ENCODE measurements at places on chromosomes 7 and 10. TPM values are rescaled to one million over a fixed set of nuclear protein-coding genes. Genes with fewer than 3 reads are reported as not detected.

Gene FAM25G
- total RNA-seq, result not detected

DNA sequence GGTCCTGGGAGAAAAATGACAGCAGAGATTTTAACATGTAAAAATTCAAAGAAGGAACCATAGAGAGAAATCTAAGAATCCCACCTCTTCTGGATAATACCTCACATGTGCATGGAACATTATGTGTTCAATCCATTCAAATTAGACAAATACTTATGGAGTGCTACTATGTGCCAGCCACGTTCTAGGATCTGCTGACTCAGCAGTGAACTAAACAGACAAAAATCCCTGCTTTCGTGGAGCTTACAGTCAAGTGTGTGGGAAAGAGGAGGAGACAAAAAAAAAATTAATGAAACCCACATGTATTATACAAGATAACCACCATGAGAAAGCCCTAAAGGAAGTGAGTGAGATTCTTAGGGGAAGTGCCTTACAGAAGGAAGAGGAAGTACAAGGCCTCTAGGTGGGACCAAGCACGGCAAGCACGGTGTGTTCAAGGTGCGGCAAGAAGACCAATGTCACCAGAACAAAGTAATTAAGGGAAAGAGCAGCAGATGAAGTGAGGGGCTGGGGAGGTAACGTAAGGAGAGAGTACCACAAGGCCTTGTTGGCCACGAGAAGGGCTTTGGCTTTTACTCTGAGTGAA is 71.0 kb downstream of the SLC25A13 start:
- no peak for DNase-seq

Gene LRIT1
- total RNA-seq, result not detected

GRCh38 chr10:106360870-106361269 is 803.6 kb downstream of the SORCS1 start:
- DNase-seq, result no peak

GRCh38 chr10:35635576-35635975 is 6.5 kb downstream of the FZD8 start:
- peak; percentile 66 for DNase-seq

Gene RBM20
- total RNA-seq, result 0.02 TPM

DNA sequence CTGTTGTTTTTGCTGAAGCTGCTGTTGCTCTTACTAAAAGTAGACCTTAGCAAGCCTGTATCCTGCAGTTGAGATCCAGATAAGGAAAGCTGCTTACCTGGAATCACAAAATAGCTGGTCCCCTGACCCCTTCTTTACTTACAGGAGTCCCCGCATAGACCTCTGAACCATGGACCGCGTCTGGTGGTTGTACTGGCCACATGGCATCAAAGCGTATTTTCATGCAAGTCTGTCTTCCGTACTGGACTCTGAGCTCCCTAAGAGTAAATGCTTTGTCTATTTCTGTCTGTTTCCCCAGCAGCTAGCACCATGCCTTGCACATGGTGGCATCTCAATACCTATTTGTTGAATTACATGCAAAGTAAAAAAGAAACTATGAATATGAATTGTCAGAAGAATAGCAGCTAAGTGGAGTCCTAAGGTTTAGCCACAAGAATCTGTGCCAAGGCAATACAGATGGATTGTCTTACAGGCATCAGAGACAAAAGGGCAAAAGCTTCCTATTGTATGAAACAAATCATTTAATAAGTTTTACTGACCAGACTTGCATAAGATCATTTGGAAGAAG is 159.2 kb downstream of the PAXIP1 start:
- peak; percentile 21 for DNase-seq

Gene PPP2R2D
- total RNA-seq, result 34.4 TPM

DNA sequence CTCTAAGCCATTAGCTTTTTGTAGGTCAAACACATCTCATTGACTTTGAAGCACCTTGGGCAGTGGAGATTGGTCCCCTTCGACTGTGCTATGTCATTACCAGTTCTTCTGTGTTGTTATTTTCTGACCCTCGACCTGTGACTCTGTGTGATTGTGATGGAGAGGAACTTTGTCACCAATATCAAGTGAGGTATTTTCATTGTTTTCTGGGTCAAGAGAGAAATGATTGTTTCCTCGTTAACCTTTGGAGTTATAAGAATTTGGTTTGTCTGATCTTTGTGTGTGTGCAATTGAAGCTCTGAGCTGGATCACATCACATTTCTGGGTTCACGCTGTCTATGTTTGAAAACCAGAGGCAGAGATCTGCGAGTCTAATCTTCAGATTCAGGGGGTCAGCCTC is 432.2 kb upstream of the KLF6 start:
- DNase-seq, result no peak

Gene FANK1
- total RNA-seq, result not detected

Gene GTF2IRD1
- total RNA-seq, result 17.8 TPM

DNA sequence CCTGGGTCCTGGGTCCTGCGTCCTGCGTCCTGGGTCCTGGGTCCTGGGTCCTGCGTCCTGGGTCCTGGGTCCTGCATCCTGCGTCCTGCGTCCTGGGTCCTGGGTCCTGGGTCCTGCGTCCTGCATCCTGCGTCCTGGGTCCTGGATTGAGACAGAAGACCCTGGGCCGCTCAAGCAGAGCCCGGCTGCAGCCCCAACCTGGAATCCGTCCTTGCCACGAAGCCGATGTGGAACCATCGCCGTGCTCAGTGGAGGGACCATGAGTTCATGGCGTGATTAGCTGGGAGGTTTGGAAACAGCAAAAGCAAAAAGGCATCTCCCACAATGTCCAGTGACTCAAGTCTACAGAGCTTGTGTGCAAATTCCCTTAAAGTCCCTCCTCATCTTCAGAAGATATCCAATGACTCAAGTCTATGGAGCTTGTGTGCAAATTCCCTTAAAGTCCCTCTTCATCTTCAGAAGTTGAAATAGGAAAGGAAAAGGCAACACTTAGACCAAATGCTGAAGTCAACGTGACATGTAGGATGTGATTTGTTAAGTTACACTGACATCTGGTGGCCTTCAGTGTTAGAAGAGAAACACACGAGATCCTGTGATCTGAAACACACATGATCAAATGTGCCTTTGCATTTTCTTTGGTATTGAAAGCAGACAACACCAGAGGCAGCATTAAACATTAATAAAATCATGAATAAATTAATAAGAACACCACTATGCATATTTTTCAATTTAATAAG is 179.9 kb downstream of the PTPRN2 start:
- DNase-seq, result peak; percentile 55

DNA sequence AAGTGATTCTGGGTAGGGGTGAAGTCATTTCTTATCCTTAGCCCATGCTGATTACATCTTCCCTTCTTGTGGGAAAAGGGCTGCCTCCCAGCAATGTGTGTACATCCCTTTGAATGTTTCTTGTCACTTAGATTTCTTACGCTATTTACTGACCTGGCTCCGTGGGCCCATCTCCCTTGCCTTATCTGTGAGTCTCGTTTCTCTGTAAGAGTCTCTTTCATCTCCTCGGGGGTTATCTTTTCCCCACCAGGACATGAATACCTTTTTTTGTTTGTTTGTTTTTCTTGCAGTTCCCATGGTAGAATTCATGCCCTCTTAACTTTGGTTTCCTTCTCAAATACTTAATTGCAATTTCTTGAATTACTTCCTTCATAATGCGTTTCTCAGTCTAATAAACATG is 107.7 kb downstream of the BAMBI start:
- DNase-seq, result no peak

- no peak for DNase-seq
These were observed 3.0 kb upstream of the MGAM start for GRCh38 chr7:141992688-141993087.

Gene PRKG1
- not detected for total RNA-seq
